ENCODE measurements at places on chromosomes 13 and 19.
A peak's percentile ranks its signal among the peaks of the same experiment; 100 is the strongest.

DNA sequence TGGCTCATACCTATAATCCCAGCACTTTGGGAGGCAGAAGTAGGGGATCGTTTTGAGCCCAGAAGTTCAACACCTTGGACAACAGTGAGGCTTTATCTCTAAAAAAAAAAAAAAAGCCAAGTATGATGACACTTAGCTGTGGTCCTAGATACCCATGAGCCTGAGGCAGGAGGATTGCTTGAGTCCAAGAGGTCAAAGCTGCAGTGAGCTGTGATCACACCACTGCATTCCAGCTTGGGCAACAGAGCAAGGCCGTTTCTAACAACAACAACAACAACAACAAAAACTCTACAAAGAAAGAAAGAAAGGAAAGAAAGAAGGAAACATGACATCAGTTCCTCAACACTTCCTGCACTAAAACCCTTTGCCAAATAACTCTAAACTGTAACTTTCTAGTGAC lies 265.1 kb upstream of the DACH1 start:
- DNase-seq: no peak

GRCh38 chr19:13833330-13834243 lies 38.3 kb downstream of the ZSWIM4 start:
- DNase-seq: peak; percentile 86

- DNase-seq: no peak
Measured at GRCh38 chr19:31676271-31677004, 327.2 kb upstream of the TSHZ3 start.

DNA sequence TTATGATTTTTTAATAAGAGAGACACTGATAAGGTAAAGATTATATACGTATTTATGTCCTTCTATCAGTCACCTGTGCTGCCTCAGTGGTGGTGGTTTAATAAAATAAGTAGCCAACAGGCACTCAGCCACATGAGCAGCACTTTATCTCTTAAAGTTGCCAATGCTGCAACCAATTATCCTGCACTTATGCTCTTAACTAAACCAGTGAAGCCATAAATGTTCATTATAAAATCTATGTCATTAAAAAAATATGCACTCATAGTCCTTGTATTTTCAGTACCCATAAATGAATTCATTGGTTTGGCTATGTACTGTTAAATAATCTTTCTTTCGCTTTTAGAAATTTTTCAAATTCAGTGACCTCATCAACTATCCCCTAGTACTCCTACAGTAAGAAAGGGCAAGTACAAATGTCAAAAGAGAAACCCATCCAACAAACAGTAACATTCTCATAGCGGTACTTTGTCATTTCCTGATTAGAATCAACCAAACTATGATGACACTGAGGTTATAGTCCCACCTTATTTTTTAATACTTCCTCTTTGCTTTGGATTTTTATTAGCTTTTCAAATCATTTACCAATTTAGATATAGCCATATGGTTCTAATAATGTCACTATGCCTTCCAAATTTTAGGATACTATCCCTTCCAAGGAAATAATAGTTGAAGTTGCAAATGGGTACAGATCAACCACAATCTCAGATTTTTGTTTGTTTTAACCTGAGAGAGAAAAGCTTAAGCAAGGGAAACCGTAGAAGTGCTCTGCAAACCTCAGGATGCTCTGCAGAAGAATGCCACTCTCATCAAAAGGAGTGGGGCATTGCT lies 190.9 kb downstream of the KLF12 start:
- no peak for DNase-seq

GRCh38 chr13:72788831-72789230 lies 6.9 kb downstream of the PIBF1 start:
- DNase-seq: no peak

- DNase-seq: peak; percentile 35
Measured at GRCh38 chr19:39154629-39155100, 29.1 kb downstream of the PAK4 start.

- no peak for DNase-seq
Measured at GRCh38 chr13:84443463-84443862, 561.2 kb upstream of the SLITRK1 start.
